Epithelial cell of proximal tubule (primary cell): ENCODE measurements at places on chromosomes 5 and 9.
A peak's percentile ranks its signal among the peaks of the same experiment; 100 is the strongest.

DNA sequence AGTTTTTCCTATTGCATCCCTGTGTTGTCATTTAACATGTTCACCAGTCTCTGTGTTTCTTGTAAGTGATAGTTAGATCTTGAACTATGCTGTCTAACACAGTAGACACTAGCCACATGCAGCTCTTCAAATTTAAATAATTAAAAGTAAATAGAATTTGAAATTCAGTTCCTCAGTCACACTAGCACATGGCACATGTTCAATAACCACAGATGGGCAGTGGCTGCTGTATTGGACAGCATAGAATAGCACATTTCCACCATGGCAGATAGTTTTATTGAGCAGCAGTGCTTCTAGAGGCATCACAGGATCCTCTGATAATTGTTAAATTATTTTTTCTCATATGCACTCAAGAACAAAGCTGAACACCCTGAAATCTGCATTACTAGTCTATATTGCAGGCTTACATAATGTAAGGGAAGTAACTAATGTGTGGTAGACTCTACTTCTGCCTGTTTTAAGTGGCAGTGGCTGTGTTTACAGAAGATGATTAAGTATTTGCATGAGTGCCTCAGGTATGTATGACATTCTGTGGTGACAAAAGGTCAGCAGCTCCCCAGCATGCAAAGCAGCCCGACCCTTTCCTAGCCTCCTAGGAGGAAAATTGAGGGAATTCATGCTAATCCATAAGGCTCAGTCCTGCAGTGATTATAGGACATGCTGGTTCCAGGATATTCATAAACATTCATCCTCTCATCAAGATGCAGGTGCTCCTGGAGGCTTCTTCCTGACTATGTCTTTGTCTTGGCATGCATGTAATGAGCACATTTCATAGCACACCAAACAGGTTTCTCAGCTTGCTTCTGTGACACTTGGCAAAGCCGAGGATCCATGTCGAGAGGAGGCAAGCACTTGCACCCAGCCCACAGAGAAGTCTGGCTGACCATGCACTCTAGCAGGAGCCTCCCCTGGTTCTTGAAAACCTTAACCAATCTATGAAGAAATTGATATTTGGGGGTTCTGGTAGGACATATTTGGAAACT, 45.5 kb downstream of the SH3RF2 start:
- no peak for DNase-seq

- no peak for DNase-seq
Observed at GRCh38 chr9:123422635-123423310, 66.8 kb downstream of the CRB2 start.

- DNase-seq, result no peak
Observed at GRCh38 chr9:76459694-76460635, 983 bp downstream of the GCNT1 start.

- DNase-seq, result peak; percentile 27
Observed at GRCh38 chr5:54171645-54172384, 138.6 kb downstream of the ARL15 start.

DNA sequence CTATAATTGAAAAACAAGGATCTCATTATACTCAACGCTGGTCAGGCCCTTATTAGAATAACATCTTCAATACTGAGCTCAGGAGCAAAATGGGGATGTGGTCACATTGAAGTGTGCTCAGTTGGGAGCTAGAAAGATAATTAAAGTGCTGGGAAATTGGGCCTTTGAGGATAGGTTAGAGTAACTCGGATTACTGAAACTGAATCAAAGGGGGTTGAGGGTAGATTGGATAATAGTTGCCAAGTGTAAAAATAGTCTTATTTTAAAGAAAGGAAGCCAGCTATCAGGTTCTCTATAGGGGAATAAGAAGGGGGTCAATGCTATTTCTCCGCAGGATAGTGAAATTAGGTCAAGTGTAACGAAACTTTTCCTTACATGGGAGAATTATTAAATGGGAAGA, 391.0 kb upstream of the PTPRD start:
- no peak for DNase-seq

GRCh38 chr9:27107241-27107640, 1.8 kb upstream of the TEK start:
- no peak for DNase-seq

DNA sequence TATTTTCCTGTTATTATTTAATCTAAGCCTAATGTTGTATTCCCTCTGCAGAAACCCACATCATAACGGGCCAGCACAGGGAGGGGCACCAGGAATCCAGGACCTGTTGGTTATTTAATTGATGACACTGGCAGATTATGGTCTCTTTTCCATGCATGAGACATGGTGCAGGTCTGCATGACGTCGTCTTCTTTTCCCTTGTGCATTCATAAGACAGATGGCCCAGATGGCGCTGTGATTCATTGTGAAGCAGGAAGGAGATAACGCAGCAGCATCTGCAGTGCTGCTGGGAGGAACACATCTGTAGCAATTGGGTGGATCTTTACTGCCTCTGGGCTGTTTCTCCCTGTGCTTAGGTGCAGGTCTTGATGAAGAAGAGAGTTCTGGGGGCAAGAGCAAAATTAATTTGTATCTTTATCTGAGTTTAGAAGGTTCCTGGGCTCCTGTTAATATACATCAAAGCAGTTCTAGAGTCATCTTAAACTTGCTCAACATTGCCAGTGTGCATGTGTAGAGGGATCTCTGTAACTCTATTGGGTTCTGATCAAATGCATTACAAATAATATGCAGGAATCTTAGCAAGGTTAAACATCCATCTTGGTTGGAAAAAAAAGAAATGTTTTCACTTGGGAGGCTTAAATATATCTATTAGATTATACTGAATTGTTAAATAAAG, 176.1 kb downstream of the PCSK1 start:
- DNase-seq, result no peak

- no peak for DNase-seq
Observed at GRCh38 chr5:123119334-123119986, 30.4 kb downstream of the PRDM6 start.

DNA sequence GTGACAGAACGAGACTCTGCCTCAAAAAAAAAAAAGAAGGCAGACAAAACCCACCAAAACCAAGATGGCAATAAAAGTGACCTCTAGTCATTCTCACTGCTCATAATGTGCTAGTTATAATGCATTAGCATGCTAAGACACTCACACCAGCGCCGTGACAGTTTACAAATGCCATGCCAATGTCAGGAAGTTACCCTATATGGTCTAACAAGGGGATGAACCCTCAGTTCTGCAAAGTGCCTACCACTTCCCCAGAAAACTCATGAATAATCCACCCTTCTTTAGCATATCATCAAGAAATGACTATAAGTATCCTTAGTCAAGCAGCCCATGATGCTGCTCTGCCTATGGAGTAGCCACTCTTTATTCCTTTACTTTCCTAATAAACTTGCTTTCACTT, 4.7 kb upstream of the BICD2 start:
- DNase-seq, result no peak

- no peak for DNase-seq
Observed at GRCh38 chr5:61768692-61769281, 436.7 kb downstream of the ZSWIM6 start.

GRCh38 chr5:68932830-68933434, 160.9 kb upstream of the SLC30A5 start:
- DNase-seq, result no peak

GRCh38 chr5:102876610-102877009, 121.5 kb downstream of the PAM start:
- no peak for DNase-seq

GRCh38 chr5:42520203-42520602, 97.0 kb downstream of the GHR start:
- DNase-seq, result no peak

- no peak for DNase-seq
Observed at GRCh38 chr5:129639331-129639730, 108.6 kb upstream of the MINAR2 start.

DNA sequence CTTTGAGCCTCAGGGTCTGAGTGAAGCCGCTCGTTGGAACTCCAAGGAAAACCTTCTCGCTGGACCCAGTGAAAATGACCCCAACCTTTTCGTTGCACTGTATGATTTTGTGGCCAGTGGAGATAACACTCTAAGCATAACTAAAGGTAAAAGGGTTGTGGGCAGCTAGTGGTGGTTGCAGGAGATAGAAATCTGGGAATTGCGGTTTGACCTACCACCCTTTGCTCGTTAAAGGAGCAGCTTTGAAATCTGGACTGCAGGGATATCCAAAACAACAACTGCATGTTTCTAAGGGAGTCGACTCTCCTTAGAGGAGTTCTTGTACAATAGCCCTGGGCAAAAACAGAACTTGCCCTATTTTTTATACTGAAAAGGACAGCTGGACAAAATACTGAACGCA, 19.0 kb downstream of the ABL1 start:
- no peak for DNase-seq

GRCh38 chr5:174751154-174752000, 27.0 kb downstream of the MSX2 start:
- DNase-seq, result no peak

DNA sequence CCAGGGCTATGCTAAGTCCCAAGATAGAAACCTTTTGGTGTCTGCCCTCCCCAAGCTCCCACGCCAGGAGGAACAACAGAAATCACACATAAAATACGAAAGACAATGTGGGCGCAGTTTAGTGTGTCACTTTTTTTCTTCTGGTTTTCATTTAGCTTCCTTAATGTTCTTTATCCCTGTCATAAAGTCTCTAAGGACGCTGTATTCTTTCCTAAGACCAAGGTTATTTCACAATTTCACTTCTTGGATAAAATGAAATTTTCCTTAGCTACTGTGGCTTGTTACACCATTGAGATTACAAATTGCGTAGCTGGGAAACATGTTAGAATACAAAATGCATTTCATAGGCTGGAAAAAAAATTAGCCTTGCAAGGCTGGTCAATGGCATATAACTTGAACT, 85.4 kb downstream of the GLIS3 start:
- DNase-seq, result no peak

DNA sequence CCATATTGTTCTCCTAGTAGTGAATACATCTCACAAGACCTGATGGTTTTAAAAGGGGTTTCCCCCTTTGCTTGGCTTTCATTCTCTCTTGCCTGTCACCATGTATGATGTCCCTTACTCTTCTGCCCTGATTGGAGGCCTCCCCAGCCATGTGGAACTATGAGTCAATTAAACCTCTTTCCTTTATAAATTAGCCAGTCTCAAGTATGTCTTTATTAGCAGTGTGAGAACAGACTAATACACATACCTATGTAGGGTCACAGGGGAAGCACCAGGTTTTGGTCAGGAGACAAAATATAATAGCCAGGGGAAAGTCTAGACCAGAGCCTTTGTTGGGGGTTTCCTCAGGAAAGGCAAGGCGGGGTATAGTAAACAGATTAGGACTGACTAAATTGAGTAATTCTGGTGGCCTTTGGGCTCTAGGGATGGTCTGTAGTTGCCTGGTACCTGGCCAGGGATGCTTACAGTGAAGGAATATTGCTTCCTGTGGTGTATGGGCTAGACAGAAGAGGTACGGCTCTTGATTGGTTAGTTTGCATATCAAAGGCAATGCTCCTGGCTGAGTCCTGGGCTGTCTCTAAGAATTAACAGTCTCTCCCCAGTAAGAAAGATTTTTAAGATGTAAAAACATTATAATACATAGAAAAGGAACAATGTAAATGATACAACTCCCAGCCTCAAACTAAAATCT, 254.5 kb downstream of the ELAVL2 start:
- DNase-seq, result no peak

GRCh38 chr5:159773062-159773924, 143.0 kb upstream of the ADRA1B start:
- DNase-seq, result no peak

GRCh38 chr5:97072696-97073095, 69.7 kb downstream of the LIX1 start:
- no peak for DNase-seq

GRCh38 chr9:70263421-70263820, 4.6 kb downstream of the SMC5 start:
- DNase-seq, result no peak

DNA sequence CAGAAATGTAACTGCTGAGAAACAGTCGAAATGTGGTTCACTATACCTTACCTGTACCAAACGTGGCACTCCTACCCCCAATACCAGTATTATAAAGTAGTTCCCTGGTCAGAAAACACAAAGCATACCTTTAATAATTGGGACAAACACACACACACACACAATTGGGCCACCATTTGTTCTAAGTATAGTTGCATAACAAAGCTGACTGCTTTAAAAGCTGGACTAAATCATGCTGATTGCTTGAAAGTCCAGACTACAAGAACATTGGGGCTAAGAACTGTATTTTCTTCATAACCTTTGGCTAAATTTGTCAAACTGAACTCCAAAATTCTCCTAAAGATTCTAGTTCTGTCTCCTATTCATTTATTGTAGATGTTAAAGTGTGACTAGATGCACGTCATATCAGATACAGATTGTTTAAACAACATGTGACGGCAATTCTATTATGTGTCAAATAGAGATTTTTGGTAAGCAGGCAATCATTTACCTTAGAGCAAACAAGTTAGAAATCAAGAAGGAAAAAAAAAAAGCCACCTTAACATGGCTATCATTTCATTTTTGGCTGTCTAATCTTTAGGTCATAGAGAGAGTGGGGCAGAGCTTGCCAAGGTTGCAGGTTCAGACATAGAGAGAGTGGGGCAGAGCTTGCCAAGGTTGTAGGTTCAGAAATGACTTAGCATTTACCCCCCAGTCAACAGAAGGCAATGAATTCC, 265.1 kb downstream of the ARL15 start:
- DNase-seq, result no peak

GRCh38 chr9:3526165-3526996, 580 bp upstream of the RFX3 start:
- no peak for DNase-seq

GRCh38 chr5:15285901-15286583, 213.9 kb upstream of the FBXL7 start:
- no peak for DNase-seq

- DNase-seq, result no peak
Observed at GRCh38 chr9:132239518-132239917, 77.7 kb downstream of the NTNG2 start.

- no peak for DNase-seq
Observed at GRCh38 chr5:148514344-148514743, 130.6 kb downstream of the FBXO38 start.

- no peak for DNase-seq
Observed at GRCh38 chr5:97778451-97778850, 595.4 kb upstream of the RIOK2 start.

GRCh38 chr5:35854248-35854647, 2.4 kb upstream of the IL7R start:
- DNase-seq, result no peak

- DNase-seq, result no peak
Observed at GRCh38 chr5:132883261-132883834, 9.9 kb downstream of the LEAP2 start.

DNA sequence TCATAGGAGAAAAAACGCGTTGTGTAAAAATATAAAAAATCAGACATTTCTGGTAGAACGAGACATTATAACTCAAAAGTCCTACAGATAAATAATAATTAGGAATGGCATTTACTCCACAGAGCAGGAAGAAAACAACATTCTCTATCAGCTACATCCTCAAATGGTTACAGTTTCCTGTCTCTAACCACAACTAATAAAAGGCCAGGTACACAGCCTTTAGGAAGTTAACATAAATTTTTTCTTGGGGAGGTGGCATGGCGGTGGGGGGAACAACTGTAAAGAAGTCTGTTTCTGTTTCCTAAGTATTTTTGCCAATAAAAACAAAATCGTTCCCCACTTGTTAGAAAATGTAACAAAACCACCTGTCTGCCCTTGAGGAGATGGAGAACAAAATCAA, 44.5 kb downstream of the INSYN2B start:
- no peak for DNase-seq
